T follicular helper cell (primary cell): ENCODE measurements at places on chromosomes 5 and 9.
A peak's percentile ranks its signal among the peaks of the same experiment; 100 is the strongest.

DNA sequence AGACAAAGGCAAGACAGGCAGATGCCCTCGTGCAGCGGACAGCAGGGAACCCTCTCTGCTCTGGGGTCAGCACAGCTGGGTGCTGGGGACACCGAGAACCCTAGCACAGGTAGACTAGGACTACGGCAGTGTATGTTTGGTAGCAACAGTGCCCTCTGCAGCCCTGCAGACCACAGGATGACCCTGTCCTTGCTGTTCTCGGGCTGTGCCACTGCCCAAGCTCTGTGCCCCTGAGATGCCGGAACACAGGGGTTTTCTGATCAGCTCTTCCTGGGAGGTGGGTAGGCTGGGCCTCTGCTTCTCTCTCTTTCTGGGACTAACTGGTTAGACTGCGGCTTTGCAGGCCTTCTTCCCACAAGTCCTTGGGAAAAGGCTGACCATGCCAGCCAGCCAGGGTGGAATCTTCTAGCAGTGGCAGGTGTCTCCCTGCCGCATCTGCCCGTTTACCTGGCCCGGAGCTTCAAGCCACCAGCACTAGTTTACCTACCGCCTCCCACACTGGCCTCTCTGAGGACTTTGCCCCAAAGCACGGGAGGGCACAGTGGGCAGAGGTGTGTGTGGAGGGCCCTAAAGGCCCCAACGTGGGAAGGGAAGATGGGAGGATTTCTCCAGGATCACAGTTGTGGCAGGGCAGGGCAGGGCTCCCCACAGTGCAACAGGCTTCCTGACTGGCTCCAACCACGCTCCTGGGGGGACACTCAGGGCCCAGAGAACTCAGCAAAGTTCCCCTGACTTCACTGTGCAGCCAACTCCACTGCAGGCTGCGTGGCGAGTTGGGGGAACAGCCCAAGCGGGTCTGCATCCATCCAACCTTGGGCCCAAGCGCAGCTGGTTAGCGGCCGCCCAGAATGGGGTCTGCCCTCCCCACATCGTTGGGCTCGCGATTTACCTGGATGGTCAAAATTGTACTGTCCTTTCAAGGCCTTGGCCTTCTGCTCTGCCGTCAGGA lies 1.2 kb downstream of the UCK1 start:
- no peak for DNase-seq

- peak; percentile 50 for DNase-seq
These were observed 11.2 kb downstream of the MSANTD3 start for GRCh38 chr9:100437860-100438805.

- DNase-seq = no peak
These were observed 59.5 kb downstream of the TEK start for GRCh38 chr9:27168496-27168895.

GRCh38 chr5:142962174-142962533 lies 192.0 kb downstream of the ARHGAP26 start:
- no peak for DNase-seq

GRCh38 chr5:54249210-54250028 lies 61.0 kb downstream of the ARL15 start:
- peak; percentile 6 for DNase-seq

GRCh38 chr5:40223884-40224402 lies 455.8 kb upstream of the PTGER4 start:
- DNase-seq = no peak

DNA sequence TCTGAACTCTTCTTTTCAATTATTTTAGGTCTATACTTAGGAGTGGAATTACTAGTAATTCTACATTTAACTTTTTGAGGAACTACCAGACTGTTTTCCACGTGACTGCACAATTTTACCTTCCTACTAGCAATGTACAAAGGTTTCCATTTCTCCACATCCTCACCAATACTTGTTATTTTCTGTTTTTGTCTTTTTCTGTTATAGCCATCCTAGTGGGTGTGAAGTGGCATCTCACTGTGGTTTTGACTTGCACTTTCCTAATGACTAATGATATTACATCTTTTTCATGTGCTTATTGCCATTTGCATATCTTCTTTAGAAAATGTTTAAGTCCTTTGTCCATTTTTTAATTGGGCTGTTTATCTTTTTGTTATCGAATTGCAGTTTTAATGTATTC lies 136.9 kb upstream of the EGFLAM start:
- no peak for DNase-seq

- no peak for DNase-seq
These were observed 206.9 kb downstream of the GABBR2 start for GRCh38 chr9:98501819-98502218.

- no peak for DNase-seq
These were observed 44.5 kb downstream of the IPO11 start for GRCh38 chr5:62457071-62457470.

GRCh38 chr9:133862585-133863256 lies 124.6 kb upstream of the SARDH start:
- no peak for DNase-seq

GRCh38 chr5:93477816-93478215 lies 103.2 kb downstream of the NR2F1-AS1 start:
- DNase-seq = no peak

GRCh38 chr9:118009614-118010013 lies 305.4 kb downstream of the TLR4 start:
- no peak for DNase-seq

DNA sequence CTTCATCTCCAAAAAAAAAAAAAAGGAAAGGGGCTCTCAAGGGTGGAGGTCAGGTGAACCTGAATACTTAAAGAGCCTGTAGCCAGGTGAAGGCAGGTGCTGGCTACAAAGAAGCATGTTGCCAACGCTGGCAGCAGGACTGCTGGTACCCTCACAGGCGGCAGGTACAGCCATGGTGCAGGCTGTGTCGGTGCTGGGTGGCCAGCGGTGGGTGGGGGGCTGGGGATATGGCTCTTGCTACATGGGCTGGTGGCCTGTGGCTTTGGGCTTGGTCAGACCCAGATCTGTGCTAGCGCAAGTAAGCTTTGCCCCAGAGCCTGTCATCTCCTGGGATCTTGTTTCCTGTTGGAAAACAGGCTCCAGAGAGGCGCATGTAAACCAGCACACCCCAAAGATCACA lies 86.3 kb upstream of the PHYKPL start:
- DNase-seq = no peak

DNA sequence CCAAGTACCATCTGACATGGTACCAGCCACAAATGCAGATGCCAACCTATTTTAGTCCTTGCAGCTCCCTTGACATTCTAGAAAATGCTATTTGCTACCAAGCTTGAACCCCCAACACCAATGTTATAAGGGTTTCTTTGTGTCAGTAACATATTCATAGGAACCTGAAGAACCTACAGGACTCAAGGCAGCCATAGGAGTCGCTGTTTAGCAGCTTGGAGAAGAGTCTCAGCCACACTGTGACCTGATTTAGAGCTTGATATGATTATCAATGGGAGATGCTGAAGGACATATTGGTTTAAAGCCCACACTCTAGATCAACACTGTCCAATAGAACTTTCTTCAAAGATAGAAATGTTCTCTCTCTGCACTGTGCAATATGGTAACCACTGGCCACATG lies 6.4 kb upstream of the ZFR start:
- no peak for DNase-seq

DNA sequence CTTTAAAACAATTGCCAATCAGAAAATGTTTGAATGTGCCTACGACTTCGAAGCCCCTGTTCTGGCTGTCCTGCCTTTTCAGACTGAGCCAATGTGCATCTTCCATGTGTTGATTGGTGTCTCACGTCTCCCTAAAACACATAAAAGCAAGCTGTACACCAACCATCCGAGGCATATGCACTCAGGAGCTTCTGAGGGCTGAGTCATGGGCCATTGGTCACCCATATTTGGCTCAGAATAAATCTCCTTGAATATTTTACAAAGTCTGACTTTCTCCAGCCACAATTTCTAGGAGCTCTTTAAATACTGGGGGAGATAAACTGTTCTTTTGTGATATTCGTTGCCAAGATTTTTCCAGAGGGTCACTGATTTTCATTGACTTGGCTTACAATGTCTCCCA lies 53.9 kb downstream of the C9orf57 start:
- DNase-seq = no peak

DNA sequence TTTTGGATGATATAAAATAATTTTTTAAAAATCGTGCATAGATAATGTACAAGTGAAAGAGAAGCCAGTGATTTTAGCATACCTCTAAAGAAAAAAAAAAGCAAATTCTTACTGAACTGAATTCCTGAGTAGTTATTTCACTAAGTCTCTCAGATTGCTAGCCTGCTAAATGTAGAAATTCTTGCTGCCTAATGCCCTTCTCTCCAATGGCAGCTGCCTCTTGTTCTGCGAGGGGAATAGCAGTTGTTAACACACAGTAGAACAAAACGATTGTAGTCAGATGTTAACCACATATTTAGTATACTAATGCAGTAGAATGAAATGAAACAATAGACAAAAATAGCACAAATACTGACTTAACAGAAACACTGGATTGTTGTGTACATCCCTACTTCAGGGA lies 26.8 kb downstream of the SMAD5 start:
- no peak for DNase-seq
